ENCODE measurements at places on chromosomes 5 and 9.
A peak's percentile ranks its signal among the peaks of the same experiment; 100 is the strongest.

DNA sequence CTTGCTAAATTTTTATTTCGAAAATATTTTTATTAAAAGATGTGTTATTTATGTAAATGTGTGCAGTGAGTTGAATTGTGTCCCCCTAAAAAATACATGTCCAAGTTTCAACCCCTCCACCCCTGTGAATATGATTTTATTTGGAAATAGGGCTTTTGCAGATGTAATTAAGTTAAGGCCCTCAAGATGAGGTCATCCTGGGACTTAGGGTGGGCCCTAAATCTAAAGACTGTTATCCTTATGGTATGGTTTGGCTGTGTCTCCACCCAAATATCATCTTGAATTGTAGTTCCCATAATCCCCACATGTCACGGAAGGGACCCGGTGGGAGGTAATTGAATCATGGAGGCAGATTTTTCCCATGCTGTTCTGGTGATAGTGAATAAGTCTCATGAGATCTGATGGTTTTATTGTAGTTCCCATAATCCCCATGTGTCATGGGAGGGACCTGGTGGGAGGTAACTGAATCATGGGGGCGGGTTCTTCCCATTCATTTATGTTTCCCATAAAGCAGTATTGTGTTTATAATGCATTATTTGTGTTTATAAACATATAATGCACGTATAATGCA is 1.5 kb upstream of the TMED7 start:
- DNase-seq = no peak

- no peak for DNase-seq
Measured at GRCh38 chr9:91992461-91993041, 42.5 kb upstream of the ROR2 start.

DNA sequence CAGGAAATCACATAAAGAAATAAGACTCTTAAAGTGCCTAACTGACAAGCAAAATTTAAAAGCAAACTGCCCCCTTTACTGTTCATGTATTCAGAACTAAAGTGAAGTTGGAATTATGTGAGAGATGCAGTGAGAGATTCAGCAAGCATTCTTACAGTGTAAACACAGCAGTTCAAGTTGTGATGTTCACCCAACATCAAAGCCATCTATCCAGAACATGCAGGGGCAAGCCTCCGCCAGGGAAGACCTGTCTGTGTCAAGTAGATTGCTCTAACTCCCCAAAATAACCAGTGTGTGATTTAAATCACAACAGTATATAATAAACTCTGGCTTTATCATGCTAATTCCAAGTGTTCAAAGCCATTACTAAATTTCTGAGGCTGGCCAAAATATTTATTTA is 233.3 kb downstream of the BNC2 start:
- DNase-seq = no peak

- DNase-seq = no peak
Measured at GRCh38 chr9:123716339-123716945, 213.5 kb downstream of the DENND1A start.

DNA sequence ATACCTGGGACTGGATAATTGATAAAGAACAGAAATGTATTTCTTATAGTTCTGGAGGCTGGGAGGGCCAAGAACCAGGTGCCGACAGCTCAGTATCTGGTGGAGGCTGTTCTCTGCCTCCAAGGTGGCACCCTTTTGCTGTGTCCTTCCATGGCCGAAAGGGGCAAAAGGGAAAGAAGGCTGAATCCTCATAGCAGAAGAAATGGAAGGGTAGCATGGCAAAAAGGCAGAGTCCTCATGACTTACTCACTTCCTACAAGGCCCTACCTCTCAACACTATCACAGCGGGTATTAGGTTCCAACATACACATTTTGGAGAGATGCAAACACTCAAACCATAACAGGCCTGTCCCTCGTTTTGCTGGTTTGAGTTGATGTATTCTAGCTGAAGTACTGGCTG is 25.1 kb upstream of the MED10 start:
- DNase-seq = no peak

DNA sequence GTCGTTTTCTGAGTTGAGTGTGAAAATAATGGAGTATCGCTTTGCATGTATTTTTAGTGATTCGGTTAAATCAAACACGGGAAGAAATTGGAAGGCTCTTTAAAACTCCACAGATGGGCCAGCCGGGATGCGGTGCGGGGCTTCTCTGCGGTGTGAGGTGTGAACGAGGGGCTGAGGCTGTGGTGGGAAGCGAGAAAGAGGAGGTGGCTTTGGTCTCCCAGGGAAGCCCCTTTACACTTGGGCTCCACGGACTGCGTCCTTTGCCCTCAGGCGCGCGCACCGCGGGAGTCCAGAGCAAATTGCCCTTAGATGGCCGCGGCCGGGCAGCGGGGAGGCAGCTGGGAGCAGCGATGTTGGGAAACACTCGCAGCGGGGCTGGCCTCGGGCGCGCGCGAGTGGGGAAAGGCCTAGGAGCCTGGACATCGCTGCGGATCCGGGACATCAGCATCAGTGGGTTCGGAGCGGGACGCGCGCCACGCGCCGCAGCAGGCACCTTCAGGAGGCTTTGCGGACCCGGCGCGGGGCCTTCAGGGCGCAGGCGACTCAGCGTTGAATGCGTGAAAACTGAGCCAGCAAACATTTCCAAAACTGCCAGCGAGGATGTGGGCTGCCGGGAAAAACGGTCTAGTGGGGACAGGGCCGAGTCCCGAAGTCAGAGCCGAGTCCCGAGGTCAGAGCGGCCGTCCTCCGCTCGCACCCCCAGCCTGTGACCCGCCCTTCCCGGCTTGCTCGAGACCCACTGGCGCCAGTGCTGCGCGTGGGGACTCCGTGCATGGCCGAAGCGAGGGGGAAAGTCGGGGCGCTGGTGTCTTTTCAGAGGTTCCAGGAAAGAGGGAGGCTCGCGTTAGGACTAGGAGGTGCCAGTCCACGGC is 6.5 kb downstream of the IRX1 start:
- DNase-seq = no peak

- no peak for DNase-seq
Measured at GRCh38 chr9:76570826-76571225, 111.8 kb downstream of the GCNT1 start.

GRCh38 chr5:102855681-102856388 is 100.7 kb downstream of the PAM start:
- no peak for DNase-seq

DNA sequence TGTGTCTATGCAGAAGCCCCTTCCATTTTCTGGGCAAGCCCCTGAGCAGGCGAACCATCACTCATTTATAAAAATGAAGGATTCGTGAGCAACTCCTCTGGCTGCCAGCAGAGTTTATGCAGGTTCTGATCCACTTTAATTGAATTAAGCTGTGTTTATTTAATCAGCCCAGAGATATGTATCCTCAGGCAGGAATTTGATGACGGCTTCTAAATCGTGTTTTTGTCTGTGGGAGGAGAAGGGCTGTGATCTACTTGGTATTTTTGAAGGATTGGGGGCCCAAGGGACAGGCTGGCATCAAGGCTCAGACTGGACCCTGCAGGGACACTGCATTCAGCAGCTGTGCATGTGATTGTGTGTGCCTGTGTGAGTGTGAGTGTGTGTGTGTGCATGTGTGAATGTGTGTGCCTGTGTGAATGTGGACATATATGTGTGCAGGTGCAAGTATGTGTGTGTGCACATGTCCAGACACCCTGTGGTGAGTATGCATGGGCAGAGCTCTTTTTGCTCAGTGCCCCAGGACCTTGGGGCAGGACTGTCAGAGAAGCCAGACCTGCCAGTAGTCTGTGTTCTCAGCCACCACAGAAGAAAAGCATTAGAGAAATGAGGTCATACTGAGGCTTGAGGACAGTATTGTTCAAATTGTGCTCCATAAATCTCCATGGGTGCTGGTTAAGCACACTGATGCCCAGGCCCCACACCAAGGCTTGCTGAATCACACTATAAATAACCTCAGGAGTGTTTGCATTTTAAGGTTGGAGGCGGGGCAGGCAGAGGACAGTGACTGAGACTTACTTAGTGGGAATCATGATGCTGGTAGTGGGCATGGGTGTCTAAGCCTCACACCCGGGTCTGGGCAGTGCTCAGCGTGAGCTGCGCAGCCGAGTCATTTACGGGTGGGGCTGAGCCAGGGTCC is 164.0 kb downstream of the CARTPT start:
- DNase-seq = no peak

DNA sequence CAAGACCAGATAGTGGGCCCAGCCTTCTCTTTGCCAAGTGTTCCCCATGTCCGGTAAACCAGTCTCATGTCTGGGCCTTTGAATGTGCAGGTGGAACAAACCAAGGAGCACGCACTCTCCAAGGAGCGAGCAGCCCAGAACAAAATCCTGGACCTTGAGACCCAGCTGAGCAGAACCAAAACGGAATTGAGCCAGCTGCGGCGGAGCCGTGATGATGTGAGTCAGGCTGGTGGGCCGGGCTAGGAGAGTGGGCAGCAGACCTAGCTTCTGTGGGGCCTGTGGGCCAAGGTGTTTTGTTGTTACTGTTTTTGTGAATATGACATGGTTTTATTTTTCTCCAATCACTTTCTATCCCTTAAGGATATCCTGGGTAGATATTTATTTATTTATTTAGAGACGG is 5.6 kb upstream of the GLE1 start:
- DNase-seq = no peak

- no peak for DNase-seq
Measured at GRCh38 chr5:65986796-65987195, 60.4 kb downstream of the ERBIN start.

GRCh38 chr9:122201641-122202040 is 27.1 kb downstream of the LHX6 start:
- DNase-seq = peak; percentile 9

GRCh38 chr5:95081500-95081960 is 203.4 kb downstream of the MCTP1 start:
- peak; percentile 62 for DNase-seq

DNA sequence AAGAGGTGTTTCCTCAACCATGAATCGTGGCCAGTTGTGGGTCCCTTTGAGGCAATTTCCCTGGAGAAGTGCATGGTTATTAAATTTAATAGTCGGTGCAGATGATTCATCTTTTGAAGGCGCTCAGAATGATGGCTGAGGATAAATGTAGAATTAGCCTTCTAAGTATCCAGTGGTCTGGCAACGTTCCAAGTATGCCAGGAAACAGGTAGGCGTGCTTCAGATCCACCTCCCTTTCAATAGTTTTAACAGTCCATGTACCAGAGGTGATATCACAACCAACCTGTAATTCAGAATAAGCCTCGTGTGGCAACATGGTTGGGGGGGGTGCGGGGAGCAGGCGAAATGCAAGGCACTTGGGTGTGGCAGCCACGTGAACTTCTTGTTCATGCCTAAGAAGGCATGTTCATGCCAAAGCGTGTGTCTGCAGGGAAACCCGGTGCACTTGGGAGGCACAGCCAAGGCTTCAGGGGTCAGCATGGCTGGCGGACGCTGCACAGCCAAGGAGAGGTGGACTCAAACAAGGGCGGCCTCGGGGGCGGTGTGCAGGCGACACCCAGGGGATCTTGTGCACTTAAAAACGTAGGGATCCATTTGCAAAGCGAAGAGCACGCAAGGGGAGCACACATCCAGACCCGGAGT is 5.2 kb upstream of the NKD2 start:
- DNase-seq = no peak

DNA sequence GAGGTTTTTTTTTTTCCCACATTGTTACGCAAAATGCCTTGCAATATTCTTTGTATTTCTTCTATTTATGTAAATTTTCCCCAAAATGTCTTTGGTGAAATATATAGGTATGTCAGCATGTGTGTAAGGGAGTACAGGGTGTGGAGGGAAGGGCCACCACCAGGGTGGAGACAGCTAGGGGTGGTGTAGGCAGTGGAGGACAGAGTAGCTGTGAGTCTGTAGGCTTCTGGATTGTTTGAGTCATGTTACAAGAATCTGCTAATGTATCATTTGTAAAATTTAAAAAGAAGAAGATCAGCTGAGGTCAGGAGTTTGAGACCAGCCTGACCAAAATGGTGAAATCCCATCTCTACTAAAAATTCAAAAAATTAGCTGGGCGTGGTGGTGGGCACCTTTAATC is 175.5 kb downstream of the NXNL2 start:
- no peak for DNase-seq

DNA sequence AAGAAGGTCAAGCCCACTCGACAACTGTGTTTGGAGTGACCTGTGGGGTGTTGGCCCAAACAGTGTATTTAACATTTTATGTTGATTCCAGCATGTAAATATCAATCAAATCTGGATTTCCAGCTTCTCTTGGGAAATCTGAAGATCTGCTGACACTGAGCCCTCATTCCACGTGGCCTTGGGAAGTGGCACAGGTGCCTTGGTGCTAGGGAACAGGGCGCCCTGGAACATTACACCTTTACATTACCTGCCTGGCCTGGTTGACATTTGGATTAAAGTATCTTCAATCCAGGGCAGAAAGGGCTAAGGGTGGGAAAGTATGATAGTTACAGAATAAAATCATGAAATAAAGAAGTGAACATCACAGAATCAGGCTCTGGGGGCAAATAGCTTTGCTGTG is 84.9 kb upstream of the CTSL start:
- no peak for DNase-seq

GRCh38 chr5:129114539-129115193 is 20.1 kb downstream of the ISOC1 start:
- no peak for DNase-seq

GRCh38 chr5:77628840-77629508 is 9.5 kb downstream of the OTP start:
- DNase-seq = no peak

GRCh38 chr5:81353189-81353588 is 40.7 kb downstream of the ACOT12 start:
- DNase-seq = no peak

GRCh38 chr9:21778304-21778703 is 24.1 kb upstream of the MTAP start:
- no peak for DNase-seq

GRCh38 chr5:2806176-2806575 is 54.7 kb upstream of the IRX2 start:
- no peak for DNase-seq

GRCh38 chr9:134666208-134666607 is 24.6 kb downstream of the COL5A1 start:
- DNase-seq = no peak

DNA sequence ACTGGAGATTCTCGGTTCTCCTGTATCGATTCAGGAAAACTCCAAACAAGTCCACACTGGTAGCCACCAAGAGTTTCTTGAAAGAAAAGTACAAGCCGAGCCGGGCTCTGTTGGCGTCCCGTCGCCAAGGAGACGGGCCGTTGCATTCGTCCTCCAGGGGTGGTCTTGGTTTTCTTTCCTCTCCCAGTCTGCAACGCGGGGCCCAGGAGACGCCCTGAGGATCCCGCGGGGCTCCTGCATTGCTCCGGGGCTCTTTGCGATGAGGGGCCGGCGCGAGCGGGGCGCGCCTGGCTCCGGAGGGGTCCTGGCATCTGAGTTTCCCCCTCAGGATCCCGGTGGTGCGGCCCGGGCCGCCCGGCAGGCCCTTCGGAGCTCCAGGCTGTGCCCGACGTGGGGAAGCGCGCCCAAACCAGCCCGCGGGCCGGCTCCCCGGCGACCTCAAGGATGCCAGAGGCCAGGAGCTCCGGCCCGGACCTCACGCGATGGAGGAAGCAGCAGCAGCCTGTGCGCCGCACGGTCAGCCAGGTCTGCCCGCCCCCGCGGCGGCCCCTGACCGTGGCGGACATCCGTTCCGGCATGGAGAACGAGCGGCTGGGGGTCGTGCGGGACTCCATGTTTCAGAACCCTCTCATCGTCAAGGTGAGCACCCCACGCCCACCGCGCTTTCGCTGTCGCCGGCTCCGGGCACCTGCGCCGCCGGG is at the start of gene CFAP77:
Gene CFAP77, plus strand, starts transcription at position 384 of the 701 bp plus-strand sequence. Its CDS starts 61 bp downstream, at position 445.
- no peak for DNase-seq

GRCh38 chr5:51091816-51092215 is 291.4 kb upstream of the ISL1 start:
- no peak for DNase-seq

GRCh38 chr9:15086156-15086763 is 176.0 kb upstream of the FREM1 start:
- DNase-seq = no peak
